Non-pigmented ciliary epithelial cell (primary cell): ENCODE measurements at places on chromosomes 2 and 18.

DNA sequence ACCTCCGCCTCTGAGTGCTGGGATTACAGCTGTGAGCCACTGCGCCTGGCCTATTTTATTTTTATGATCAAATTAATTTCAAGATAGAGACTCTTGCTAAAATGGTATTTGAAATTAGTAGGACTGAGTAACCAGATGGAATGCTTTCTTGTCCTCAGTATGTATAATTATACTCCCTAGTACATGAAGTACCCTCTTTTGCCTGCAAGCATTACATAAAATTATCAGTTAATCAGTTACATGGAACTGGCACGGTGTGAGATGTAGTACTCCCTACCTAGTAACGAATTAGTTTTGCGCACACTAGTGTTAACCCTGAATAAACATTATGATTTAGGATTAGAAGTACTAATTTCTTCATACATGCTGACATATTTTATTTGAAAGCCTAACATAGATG is 41.6 kb downstream of the RBBP8 start:
- no peak for DNase-seq

GRCh38 chr2:204019572-204020501 is 83.3 kb downstream of the ICOS start:
- peak; percentile 28 for DNase-seq

GRCh38 chr2:177983183-177983788 is 89.3 kb downstream of the PDE11A start:
- no peak for DNase-seq

GRCh38 chr2:23427350-23427749 is 42.4 kb downstream of the KLHL29 start:
- no peak for DNase-seq

- no peak for DNase-seq
Observed at GRCh38 chr18:73286584-73286983, 418.8 kb upstream of the NETO1 start.

- no peak for DNase-seq
Observed at GRCh38 chr2:150140777-150141176, 346.7 kb downstream of the RND3 start.

DNA sequence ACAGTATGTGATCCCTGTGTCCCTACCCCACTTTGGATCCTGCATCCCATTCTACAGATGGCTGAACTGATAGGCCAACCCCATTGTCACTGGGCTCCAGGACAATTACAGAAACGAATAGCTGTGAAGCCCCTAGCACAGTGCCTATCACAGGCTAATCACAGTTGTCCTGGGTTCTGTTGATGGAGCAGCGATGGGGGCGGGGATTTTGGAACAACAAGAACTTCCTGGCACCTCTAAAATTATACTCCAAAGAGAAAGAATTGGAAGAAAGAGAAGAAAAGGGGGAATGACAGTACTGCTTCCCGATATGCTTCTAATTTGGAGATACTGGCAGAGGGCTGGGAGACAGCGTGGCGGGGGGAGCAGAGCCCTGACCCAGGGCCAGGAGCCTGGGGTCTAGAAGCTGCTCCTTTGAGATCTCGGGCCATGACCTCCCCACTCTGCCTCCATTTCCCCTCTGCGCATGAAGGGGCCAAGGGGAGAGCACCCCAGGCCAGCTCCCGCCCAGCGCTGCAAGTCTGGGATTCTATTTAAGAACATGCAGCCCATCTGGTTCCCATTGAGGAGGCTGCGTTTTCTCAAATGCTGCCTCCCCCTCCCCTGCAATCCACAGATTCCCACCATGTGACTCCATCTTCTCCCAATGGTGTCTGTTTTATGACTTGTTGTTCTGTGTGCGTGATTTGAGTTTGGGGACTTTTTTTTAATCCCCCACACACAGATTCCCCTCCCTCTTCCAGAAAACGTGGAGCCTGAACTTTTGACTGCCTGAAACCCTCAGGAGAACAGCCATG is 202.7 kb downstream of the CYP26B1 start:
- no peak for DNase-seq

GRCh38 chr2:61853086-61853846 is 594 bp downstream of the FAM161A start:
- DNase-seq, result no peak

DNA sequence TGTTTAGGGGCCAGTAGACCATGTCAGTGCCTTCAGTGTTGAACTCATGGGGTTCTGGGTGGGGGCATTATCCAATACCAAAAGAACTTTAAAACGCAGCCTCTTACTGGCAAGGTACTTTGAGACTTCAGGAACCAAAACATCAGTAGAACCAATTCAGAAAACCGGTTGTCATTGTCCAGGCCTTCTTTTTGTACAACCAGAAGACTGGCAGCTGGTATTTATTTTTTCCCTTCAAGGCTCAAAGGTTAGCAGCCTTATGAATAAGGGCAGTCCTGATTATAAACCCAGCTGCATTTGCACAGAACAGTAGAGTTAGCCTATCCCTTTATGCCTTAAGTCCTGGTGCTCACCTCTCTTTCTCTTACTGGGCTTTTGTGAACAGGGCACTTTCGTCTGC is 113.8 kb upstream of the EML6 start:
- DNase-seq, result no peak

GRCh38 chr2:68645523-68645922 is 2.1 kb downstream of the PROKR1 start:
- no peak for DNase-seq

DNA sequence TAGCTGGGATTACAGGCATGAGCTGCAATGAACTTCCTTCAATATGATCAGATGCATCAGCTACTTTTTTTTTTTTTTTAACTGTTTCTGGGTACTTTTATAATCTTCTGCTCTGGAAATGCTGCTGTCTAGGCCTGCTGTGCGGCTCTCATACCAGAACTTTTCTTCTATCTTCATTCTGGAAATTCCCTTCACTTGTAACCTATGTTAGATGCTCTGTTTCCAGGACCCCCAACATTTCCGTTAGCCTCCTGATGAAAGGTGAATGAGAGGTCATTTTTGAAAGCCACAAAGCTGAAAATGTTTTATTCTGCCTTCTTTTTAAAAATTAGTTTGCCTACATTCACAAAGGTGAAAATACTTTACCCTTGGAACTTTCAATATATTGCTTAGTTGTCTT is 8.6 kb downstream of the AGFG1 start:
- DNase-seq, result no peak

- no peak for DNase-seq
Observed at GRCh38 chr2:65512783-65513182, 80.4 kb upstream of the SPRED2 start.

DNA sequence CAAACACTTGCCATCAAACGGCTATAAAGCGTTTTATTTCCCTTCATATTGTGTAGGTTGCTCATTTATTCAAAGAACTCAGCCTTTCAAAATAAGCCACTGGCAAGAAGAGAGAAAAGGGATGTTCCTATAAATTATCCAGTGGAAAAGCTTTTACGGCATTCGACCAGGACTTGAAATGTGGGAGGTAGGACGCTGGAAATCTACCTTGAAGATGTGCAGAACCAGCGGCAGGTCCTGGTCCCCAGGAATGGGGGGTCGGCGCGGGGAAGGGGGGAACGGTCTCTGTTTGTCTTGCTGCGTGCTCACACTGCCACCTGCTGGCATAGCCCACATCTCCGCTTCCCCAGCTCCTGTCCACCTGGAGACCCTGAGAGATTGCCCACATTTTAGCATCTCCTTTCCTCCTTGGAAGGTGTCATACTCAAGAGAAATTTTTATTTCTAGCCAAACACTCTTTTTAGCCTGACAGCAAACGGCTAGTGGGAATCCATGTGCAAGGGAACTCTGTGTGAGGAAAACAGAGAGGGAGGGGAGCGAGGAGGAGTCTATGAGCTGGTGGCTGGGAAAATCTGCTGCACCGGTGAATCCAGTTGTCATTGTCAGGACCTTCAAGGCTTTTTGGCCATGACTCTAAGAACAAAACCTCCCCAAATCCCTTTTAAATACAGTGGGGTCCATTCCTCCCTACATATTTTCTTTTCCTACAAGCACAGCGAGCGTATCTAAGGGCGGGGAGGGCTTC is 349.0 kb upstream of the PKDCC start:
- DNase-seq, result no peak

DNA sequence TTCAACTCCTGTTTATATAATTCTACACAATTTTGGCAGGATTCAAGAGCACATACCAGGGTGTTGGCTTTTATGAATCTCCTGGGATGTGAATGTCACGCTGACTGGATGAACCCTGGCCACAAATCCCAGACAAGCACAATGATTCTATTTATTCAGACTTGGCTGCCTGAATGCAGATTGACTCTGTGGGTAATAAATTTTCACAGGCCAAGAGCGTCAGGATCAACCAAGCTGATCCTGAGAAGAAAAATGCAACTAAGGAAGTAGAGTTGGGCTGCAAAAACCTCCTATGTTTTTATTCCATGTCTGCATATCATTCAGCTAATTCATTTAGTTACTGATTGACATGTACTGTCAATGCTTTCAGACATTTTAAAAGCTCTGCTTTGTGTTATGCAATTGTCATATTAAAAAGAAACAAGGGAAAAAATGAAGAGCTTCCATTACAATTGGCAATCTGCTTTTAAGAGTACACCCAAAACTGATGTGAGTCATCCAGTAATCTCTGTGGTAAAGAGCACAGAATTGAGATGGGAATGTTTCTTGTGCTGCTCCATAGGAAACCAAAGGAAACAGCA is 173.0 kb upstream of the REV1 start:
- DNase-seq, result peak; percentile 52

GRCh38 chr2:220877491-220877890 is 694.6 kb downstream of the EPHA4 start:
- DNase-seq, result no peak

DNA sequence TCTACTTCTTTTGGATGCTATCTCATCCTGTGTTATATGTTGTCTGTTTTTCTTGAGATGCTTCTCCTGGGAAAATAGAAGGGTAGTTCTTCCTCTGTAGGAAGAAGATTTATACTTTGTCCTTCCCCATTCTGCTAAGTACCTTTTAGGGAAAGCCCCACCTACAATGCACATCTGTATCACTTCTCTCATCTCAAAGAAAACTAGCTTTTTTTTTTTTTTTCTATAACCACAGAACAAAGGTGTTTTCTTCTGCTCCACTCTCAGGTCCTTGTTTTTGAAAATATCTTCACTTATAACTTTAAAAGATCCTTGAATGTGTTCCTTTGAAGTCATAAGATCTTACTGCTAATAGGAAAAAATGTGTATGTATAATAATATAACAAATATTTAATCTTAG is 30.8 kb downstream of the CCDC150 start:
- no peak for DNase-seq
